ENCODE measurements at places on chromosomes 7 and 10. TPM values are rescaled to one million over a fixed set of nuclear protein-coding genes. Genes with fewer than 3 reads are reported as not detected.

The CFAP58 gene
- polyA plus RNA-seq, result 0.47 TPM

The TUBB8 gene
- polyA plus RNA-seq, result 0.13 TPM

The PALD1 gene
- polyA plus RNA-seq, result 0.16 TPM

The GPER1 gene
- 6.4 TPM for polyA plus RNA-seq

The CCDC7 gene
- 0.44 TPM for polyA plus RNA-seq

The MYL10 gene
- not detected for polyA plus RNA-seq

The MYOZ1 gene
- 0.26 TPM for polyA plus RNA-seq

The TMEM213 gene
- polyA plus RNA-seq, result not detected

The ITPRID1 gene
- not detected for polyA plus RNA-seq

The ANKRD61 gene
- polyA plus RNA-seq, result 0.50 TPM

The VSTM2A gene
- polyA plus RNA-seq, result not detected

The ASL gene
- polyA plus RNA-seq, result 141 TPM

The SSC4D gene
- 2.0 TPM for polyA plus RNA-seq

The CRYGN gene
- not detected for polyA plus RNA-seq

The NPFFR1 gene
- polyA plus RNA-seq, result not detected

The CCDC3 gene
- polyA plus RNA-seq, result 0.05 TPM

The SPDYE6 gene
- polyA plus RNA-seq, result not detected

The MUC12 gene
- polyA plus RNA-seq, result not detected

The CHCHD2 gene
- 624 TPM for polyA plus RNA-seq

The SLC26A3 gene
- polyA plus RNA-seq, result not detected

The GPR26 gene
- not detected for polyA plus RNA-seq

The GRM8 gene
- 0.10 TPM for polyA plus RNA-seq

The SEMA4G gene
- polyA plus RNA-seq, result 16.2 TPM

The CFAP46 gene
- 4.9 TPM for polyA plus RNA-seq

The SPDYE1 gene
- polyA plus RNA-seq, result not detected

The OR6B1 gene
- not detected for polyA plus RNA-seq

The PSPH gene
- polyA plus RNA-seq, result 50.5 TPM

The SNCG gene
- polyA plus RNA-seq, result 4.3 TPM

The ZNF273 gene
- 3.0 TPM for polyA plus RNA-seq

The FKBP9 gene
- 219 TPM for polyA plus RNA-seq

The SUGCT gene
- polyA plus RNA-seq, result 53.7 TPM

The GBX1 gene
- polyA plus RNA-seq, result not detected

The RELN gene
- 0.02 TPM for polyA plus RNA-seq

The TIAL1 gene
- polyA plus RNA-seq, result 70.6 TPM

The AKR1C8 gene
- polyA plus RNA-seq, result not detected

The CCDC136 gene
- polyA plus RNA-seq, result 48.4 TPM

The FZD1 gene
- 3.3 TPM for polyA plus RNA-seq
